ENCODE measurements at places on chromosomes 4 and X.

DNA sequence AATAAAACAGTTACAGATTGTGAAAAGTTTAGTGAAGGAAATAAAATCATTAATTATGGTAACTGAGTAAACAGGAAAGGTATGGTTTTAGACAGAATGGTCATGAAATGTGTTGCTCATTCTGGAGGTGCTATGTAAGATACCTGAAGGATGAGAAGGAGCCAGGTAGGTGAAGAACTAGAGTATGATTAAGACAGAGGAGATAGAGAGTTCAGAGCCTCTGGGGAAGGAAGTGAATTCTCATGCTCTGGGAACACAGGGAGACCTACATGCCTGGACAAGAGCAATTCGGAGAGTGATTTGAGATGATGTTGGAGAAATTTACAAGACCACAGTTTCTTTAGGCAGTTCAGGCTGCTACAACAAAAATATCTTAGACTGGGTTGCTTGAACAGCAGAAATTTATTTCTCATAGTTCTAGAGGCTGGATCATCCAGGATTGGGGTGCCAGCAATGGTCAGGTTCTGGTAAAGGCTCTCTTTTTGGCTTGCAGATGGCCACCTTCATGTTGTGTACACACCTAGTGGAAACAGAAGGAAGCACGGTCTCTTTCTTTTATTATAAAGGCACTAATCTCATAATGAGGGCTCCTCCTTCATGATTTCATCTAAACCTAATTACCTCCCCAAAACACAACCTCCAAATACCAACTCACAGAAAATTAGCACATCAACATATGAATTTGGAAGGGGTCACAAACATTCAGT, 1416.1 kb downstream of the PCDH7 start:
- no peak for DNase-seq

DNA sequence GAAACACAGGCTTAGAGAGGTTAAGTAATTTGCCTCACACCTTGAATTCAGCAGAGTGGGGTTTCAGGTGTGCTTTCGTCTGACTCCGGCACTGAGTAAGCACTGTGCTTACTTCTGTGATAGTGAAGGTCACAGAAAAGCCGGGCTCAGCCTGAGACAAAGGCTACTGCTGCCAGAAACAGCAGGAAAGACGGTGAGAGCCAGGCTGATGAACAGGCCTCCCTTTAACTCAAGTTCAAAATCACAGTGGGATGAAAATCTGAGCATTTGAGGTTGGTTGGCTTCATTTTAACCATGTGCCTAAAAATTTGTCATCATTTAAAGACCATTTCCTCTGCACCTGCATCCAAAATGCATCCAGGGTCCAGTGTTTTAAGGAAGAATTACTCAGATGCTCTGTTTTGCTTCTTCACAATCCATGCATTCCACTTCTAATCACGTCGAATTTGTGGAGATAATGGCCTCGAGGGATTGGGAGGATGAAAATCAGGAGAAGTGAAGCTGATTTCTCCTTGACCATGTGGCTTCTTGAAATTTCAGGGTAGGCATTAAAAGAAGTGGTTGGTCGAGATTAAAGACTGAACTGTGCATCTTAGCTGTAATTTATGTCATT, 121.2 kb upstream of the LNX1 start:
- no peak for DNase-seq

DNA sequence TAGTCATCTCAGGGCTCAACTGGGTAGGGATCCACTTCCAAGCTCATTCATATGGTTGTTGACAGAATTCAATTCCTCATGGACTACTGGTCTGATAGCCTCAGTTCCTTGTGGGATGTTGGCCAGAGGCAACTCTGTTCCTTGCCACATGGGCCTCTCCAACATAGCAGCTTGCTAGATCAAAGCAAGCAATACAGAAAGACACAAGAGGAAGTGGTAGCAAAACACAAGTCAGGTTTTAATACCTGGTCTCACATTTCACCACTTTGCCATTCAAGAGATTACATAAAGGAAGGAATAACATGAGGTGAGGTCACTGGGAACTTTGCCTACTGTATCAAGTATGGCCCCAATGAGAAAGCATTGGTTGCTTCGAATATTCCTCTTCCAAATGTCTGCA, 79.2 kb downstream of the PRSS12 start:
- DNase-seq, result no peak

DNA sequence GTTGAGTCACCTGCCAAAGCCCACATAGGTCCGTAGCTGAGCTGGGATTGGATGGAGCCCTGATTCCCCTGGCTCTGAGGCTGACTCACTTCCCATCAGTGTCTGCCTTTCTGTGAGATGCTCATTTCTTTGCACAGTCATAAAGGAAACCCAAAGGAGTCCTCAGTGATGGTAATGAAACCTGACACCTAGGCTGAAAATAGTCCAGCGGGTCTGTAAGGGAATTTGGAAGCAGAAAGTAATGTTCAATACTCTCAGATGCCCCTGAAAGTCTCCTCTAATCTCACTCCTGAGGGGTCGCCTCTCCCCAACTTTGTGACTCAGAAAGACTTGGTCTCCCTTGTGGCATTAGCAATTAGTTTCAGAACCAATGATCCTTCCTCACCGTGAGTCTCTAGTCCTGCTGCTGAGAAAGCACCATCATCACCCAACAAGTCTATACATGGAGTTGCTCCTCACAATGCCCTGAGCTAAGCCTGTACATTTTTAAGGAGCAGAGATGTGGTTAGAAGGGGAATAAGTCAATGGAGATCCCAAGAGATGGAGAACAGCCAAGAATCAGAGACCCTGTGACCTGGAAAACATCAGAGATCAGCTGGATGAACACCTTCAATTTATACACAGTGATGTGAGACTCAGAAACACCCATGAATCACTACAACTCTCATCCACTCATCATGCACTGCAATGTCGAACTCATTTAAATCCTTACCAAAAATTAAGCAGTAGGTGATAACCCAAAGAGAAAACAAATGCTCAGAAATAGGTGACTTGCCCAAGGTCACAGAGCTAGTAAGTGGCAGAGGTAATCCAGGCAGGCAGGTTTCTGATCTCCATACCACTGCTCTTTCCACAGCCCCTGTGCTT, 219.0 kb upstream of the CPEB2 start:
- no peak for DNase-seq

DNA sequence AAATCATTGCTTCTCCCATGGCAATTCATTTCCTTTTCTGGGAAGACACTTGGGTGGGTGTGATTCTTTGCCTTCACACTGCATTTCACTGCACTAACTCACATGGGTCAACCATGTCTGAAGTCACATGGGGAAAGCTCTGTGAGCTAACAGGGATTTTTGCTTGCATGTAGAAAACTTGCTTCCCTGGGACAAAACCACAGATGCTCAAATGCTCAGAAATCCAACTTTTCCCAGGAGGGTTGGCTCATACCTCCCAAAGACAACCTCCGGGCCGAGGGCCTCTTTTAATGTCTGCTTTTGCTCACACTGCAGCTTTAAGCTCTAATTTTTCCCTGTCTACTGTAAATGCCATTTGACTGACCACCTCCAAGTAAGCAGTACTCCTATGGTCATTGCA, 1695.2 kb downstream of the STIM2 start:
- no peak for DNase-seq

GRCh38 chr4:180828455-180829018, 1414.7 kb upstream of the TENM3 start:
- DNase-seq, result no peak

GRCh38 chr4:142405021-142405694, 440.9 kb downstream of the INPP4B start:
- DNase-seq, result no peak

GRCh38 chr4:79395841-79396240, 12.2 kb downstream of the GK2 start:
- no peak for DNase-seq

GRCh38 chr4:57190601-57191481, 80.7 kb upstream of the IGFBP7 start:
- DNase-seq, result no peak

GRCh38 chr4:164012396-164013027, 518.0 kb downstream of the TMA16 start:
- no peak for DNase-seq

GRCh38 chr4:178894126-178894525, 1451.9 kb upstream of the AGA start:
- DNase-seq, result no peak

DNA sequence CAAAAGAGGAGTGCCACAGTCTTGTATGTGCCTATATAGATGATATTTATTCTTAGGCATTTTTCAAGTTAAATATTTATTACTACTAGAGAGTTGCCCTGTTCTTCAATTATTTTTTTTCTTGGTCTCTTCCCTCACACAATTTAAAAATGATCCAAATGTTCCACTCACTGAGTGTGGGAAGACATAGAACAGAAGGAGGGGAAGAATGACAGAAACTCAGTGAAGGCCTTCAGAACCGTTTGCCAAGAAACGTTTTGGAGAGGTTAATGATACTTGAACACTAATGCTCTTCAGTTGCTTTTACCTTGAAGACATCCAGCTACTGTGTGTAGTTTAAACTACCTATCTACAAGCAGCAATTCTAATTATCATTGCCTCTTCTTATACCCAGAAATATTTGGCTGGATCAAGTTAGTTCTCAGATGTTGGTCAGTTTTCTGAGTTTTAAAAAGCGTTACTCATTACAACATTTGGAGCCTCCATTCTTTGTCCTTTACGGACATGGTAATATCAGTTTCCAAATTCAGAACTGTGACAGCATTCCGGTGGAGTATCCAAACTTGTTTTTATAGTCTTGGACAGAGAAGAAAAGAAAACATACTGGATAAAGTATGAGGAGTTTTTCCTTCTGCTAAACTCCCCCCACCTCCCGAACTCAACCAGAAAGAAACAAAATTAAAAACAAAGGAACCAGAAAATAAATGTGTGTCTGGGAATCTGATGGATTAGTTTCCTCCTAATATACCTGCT, 389.7 kb downstream of the SPRY1 start:
- no peak for DNase-seq

- DNase-seq, result no peak
Observed at GRCh38 chrX:50372966-50373365, 97.7 kb downstream of the DGKK start.

DNA sequence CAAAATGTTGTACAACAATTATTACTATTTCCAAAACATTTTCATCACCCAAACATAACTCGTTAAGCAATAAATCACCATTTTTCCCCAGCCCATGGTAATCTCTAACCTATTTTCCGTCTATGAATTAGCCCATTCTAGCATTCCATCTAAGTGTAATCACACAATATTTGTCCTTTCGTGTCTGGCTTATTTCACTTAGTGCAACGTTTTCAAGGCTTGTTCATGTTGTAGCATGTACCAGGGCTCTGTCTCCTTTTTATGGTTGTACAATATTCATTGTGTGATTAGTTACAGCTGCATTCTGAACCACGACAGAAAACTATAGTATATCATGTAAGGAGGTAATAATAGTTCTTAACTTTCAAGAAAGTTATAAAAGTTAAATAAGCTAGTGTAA, 656.0 kb upstream of the HS3ST1 start:
- DNase-seq, result no peak

- no peak for DNase-seq
Observed at GRCh38 chr4:61397174-61397573, 197.0 kb downstream of the ADGRL3 start.

- DNase-seq, result no peak
Observed at GRCh38 chr4:86975927-86976326, 41.1 kb downstream of the AFF1 start.

DNA sequence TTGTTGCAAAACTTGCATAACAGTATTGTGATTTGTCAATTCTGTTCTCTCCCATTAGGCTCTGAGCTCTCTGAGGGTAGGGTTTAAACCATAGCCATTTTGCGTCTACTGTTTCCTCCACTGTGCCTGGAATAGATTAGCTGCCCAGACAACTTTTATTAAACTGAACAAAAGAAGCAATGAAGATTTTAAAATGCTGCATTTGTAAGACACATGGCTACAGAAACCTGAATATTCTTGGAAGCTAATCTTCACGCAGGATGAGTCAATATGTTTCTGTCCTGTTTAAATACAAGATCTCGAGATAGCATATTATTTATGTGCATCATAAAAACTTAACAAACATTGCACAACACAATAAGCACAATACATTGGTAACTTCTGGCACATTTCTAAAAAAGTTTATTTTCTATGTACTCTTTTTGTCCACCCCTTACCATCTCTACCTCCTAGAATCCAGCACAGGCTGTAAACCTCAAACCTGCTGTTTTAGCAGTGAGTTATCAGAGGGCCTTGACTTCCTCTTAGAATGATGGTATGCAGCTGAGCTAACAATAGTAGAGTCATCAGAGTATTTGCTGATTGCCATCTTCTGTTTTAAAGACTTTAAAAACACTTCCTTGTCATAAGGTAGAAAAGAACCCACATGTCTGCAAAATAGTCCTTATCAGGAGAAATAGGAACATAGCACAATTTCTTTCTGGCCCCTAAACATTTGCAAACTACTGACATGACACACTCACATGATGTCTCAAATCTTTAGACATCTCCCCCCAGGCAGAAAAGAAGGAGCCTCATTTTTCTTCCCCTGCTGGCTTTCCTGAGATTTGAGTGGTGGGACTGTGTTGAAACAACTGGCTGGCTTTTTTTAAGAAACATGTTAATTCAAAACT, 10.6 kb upstream of the CCNG2 start:
- DNase-seq, result no peak

DNA sequence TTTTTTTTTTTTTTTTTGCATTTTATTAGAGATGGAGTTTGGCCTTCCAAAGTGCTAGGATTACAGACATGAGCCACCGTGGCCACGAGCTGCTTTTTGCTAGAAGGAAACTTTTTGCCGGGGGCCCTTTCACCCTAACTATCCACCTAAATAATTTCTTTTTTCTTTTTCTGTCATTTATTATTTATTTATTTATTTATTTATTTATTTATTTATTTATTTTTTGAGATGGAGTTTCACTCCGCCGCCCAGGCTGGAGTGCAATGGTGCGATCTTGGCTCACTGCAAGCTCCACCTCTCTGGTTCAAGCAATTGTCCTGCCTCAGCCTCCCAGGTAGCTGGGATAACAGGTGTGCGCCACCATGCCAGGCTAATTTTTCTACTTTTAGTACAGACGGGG, 303.9 kb downstream of the ASMT start:
- no peak for DNase-seq

DNA sequence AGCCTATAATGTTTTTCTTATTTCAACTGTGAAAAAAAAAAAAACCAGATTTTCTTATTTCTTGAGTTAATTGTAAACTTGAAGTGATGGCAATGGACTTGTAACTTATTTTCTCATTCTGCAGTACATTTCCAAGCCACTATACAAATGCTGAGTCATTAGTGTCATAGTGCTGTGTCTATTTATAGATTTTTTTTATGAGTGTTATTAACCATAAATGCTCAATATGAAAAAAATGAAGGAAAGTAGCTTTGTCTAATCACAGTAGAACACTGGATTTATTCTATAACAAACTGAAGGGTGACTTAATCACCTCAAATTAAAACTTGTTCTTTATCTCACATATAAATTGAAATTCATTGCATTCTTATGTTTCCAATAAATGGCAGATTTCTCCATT, 718.6 kb downstream of the CCSER1 start:
- DNase-seq, result no peak
